ENCODE measurements at places on chromosomes 16 and 17.

- DNase-seq, result no peak
Measured at GRCh38 chr17:49455272-49455861, 39.7 kb upstream of the NGFR start.

GRCh38 chr16:4306470-4307214, 9.2 kb upstream of the GLIS2 start:
- DNase-seq, result peak; percentile 46

DNA sequence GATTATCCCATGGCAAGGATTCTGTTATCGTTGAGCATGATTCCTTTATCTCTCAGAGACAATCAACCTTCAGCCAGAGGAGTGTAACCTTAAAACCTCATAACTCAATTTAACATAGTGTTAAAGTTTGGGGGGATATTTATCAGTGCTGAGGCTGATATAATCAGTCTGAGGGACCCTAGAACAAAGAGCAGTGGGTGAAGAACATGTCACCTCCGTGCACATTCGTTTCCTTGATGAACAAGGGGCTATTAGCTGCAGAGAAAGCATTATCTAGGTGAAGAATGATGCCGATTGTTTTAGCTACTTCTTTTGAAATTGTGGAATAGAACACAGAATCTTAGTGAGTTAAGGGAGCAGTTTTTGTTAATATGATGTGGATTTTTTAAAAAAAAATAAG, 99.1 kb downstream of the SKAP1 start:
- no peak for DNase-seq

- no peak for DNase-seq
Measured at GRCh38 chr17:79797492-79798298, 818 bp upstream of the CBX8 start.

DNA sequence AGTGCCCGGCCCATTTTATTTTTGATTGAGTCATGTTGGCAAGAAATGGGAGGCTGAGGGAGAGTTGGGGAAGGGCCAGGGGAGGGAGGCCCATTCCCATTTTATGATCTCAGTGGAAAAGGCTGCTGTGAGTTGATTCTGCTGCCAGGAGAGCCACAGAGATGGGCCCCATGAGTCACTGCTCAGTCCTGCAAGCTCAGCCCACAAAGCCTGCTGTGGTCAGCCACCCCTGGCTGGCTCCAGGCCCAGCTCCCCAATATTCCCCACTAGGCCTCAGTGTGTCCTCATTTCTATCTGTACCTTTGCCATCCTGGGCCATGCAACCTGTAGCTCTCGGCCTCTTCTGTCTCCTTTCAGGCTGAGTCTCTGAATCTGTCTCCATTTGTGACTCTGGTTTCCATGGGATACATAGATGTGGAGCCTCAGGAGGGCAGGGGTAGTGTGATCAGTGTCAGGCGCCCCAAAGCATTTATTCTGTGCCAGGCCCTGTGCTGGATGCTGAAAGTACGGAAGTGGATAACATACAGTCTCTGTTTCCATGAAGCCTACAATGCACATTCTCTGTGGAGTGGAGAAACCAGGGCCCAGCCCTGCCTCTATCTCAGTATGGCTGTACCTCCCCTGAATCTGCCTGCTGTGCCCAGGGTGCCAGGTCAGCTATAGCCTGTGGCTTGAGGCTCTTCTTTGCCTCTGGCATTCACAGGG, 1.9 kb upstream of the PLEKHG4 start:
- no peak for DNase-seq

DNA sequence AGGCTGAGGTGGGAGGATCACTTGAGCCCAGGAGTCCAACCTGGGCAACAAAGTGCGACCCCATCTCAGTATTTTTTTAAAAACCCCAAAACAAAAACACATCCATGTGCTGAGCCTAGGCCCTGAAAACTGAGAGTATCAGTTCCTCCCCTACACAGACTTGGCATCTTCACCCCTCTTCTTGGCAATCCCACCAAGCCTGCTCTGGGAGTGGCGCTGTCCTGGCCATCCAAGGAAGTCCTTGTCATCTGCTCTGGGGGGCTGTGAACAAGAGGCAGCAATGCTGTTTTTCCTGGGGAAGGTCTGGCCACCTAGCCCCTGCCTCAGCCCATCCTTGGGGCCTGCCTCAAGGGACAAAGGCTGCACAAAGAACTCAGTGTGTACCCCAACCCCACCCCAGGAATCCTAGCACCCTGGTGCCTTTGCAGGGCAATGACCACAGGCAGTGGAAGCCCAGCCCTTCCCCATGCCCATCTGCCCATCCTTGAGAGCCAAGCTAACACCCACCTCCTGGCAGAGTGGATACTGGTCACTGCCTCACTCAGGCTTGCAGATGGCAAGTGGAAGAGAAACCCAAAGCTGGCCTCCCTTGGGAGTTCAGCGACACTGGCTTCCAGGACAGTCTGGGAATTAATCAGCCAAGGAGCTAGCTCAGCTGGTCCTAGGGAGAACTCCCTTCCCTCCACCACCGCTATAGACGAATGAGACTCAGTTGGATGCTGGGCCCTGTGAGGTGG, 14.8 kb upstream of the GFOD2 start:
- no peak for DNase-seq

DNA sequence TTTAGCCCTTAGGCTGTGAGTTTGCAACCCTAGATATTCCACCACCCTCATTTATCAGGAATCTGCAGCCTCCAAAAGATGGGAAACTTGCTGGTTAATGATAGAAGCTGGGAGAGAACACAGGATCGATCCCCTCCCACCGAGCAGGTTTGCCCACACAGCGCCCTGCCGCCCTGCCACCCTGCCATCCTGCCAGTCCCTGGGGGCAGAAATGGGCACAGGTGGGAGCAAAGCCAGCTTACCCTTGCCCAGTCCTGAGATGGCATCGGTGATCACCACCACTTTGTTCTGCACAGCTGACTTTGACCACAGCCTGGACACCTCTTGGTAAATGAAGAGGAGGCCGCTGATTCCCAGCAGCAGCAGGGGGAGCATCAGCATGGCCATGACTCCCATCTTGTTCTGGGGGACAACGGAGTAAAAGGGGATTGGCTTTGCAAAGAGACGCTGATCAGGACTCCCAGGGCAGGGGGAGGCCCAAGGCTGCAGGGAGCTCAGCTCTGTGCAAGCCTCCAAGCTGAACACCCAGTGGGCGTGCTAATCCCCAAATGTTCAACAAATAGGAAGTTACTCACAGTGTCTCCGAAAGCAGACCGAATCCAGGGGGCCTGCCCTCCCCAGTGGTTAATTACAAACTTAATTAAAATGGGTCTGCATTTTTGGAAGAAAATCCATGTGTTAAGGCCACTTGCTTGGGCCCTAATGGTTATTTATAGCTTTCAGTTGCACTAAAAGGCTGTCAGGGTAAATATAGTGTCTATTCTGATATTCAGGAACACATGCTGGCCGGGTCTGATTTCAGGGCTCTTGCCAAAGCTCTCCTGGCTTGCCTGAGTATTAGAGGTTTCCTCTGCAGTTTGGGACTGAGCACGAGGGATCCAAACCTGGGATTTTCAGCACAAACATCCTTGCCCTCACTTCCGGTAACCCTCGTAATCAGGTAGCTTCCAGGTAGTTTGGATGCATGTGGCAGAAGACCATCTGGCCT, at the start of gene DHRS7C:
Gene DHRS7C, minus strand, starts transcription at position 704 of the 988 bp plus-strand sequence. Its CDS starts 308 bp downstream, at position 396.
- DNase-seq, result no peak

DNA sequence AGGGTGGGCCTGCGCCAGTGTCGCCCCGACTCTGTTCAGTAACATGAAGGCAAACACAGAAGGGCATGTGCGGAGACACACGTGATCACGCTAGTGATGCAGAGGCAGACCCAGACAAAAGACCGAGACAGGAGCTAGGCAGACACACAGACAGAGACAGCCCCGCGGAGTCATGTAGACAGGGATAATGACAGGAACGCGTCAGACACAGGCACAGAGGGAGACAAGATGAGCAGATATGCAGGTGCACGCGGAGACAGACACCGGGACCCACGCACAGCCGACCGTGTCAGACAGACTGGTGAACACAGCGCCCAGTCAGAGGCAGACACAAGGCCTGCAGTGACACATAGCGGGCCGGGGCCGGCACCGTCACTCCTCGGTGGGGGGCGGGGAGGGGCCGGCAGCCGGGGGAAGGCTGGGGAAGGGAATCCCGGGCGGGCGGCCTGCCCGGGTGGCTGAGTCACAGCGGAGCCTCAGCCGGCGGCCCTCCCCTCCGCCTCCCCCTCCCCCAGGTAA, 7.4 kb downstream of the KDM6B start:
- peak; percentile 76 for DNase-seq

DNA sequence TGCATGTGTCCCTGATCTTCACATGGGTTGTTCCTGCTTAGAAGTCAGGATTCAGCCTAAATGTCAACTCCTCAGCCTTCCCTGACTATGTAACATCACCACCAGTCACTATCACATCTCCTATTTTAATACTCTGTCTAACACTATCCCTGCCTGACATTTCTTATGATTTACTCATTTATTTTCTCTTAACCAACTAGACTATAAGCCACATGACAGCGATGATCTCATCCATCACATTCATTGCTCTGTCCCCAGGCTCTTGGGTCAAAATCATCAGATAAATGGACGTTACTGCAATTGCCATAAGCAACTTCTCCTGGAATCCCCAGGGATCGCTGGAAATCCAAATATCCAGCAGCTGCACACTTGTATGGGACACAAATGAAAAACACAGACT, 15.7 kb downstream of the CDRT4 start:
- DNase-seq, result no peak

DNA sequence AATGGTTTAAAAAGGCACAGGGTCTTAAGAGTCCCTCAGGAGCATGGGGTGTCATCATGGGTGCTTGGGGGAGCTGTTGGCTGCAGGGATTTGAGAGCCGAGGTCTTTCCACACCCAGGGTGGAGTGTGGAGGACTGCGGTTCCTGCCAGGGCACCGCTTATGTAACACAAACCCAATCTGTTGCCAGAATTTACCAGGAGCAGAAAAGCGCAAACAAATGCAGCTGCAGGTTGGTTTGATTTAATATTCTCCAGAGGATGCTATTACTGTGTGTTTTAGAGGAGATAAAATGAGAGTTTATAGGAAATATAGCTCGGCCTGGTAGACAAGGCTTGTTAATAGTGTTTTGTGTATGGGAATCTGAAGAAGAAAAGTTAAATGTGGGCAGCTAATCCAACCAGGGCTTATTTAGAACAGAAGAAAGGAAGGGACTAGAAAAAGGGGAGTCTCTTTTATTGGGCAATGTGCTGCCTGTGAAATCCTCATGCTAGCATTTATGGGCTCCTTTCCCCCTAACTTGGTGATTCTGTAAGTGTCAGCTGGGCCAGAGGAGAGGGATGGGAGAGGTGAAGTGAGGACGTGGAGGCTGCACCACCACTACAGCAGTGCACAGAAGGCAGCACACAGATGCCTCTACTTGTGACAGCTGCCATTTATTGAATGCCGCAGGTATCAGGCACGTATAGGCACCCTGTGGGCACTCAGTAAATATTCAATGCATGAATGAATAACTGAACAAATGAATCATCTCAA, 174.7 kb downstream of the KATNIP start:
- no peak for DNase-seq

GRCh38 chr16:90047714-90048346, 28.6 kb upstream of the DBNDD1 start:
- peak; percentile 5 for DNase-seq

GRCh38 chr17:49021095-49021767, 24.0 kb downstream of the IGF2BP1 start:
- no peak for DNase-seq

GRCh38 chr17:57453841-57454425, 197.6 kb downstream of the MSI2 start:
- DNase-seq, result no peak

- no peak for DNase-seq
Measured at GRCh38 chr17:80957461-80957941, 34.1 kb upstream of the CHMP6 start.

GRCh38 chr16:19705843-19706242, 12.2 kb downstream of the KNOP1 start:
- DNase-seq, result no peak

DNA sequence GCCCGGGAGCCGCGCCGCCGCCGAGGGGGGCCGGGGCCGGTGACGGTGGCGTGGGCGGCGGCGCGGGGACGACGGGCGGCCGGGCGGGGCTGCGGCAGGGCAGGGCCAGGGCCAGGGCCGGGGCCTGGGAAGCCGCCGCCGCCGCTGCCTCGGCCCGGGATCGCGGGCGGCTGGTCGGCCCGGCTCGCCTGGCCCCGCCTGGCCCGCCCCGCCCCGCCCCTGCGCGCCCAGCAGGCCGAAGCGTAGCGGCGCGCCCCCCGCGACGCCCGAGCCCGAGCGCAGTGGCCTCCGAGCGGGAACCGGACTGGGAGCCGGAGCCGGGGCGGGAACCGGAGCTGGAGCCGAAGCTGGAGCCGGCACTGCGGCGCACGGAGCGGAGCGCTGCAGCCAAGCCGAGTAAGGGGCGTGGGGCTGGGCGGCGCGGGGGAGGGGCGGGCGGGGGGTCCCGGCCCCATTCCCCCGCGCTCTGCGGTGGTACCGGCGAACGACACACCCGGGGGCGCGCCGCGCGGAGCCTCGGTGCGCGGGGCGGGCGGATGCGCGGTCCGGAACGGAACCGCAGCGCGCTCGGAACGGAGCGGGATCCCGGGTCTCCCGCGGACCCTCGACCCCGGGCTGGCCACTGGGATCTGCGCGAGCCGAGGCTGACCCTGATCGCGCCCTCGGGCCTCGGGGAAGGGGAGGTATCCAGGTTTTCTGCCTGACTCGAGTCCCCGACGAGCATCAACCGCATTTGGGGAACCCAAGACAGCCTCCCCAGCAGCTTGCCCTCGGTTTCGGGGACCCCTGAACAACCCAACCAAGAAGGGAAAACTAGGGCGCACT, at the start of gene BEAN1:
Gene BEAN1, plus strand, starts transcription at position 260 of the 825 bp plus-strand sequence. CDS start 10,382 bp downstream, outside the sequence.
- DNase-seq, result no peak

- DNase-seq, result no peak
Measured at GRCh38 chr17:41655611-41656111, 31.3 kb upstream of the KRT17 start.

- no peak for DNase-seq
Measured at GRCh38 chr16:86794216-86794864, 216.0 kb downstream of the FOXL1 start.

DNA sequence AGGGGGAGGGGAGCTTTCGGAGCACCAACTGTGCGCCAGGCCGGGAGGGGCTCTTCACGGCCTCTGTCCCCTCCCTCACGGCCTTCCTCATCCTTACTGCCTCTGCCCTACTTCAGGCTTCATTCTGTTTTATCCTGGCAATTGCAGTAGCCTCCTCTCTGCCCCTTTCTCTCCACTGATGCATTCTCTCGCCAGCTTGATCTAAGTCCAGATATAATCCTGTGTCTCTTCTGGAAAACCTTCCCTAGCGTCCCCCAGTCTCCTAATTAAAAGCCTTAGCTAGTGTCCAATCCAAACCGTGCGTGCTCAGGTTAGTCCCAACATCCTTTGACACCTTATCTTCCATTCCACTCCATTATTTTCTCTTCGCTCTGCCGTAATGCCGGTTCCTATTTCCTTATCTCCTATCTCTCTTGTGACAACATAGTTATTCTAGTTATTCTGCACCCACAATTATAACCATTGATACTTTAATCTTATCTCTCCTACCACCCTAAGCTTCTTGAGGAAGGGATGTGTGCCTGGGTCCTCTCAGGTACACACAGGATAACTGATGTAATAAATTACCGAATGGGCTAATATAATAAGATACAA, 869 bp downstream of the ZNF48 start:
- DNase-seq, result no peak

Data from naive thymus-derived CD4-positive, alpha-beta T cell (primary cell).